ENCODE measurements at places on chromosomes 1 and 21.

GRCh38 chr1:231188072-231188471 lies 26.2 kb downstream of the TRIM67 start:
- DNase-seq = no peak

- no peak for DNase-seq
These were observed 5.7 kb upstream of the IVL start for GRCh38 chr1:152902636-152903035.

GRCh38 chr1:12159816-12160215 lies 7.0 kb upstream of the TNFRSF1B start:
- no peak for DNase-seq

DNA sequence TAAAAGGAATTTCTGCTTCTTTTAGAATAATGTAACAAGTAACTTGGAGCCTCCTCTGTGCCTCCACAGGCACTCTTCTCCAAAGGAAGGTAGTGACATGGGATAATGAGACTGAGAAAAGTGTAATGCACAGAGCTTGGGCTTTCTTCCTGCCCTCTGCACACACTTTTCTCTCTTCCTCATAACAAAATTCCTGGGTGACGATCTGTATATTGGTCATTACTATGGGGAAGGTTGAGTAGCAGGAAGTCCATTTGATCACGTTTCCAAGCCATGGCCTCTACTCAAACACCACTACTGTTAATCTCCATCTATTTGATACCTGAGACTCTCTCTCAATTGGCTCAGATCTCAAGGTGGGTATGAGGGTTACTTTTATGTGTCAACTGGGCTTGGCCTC lies 113.9 kb downstream of the GRIK1 start:
- DNase-seq = no peak

GRCh38 chr1:119554183-119554582 lies 47.2 kb downstream of the HSD3B1 start:
- peak; percentile 90 for DNase-seq

- DNase-seq = no peak
These were observed 26.4 kb upstream of the LAMC1 start for GRCh38 chr1:182996816-182997215.

DNA sequence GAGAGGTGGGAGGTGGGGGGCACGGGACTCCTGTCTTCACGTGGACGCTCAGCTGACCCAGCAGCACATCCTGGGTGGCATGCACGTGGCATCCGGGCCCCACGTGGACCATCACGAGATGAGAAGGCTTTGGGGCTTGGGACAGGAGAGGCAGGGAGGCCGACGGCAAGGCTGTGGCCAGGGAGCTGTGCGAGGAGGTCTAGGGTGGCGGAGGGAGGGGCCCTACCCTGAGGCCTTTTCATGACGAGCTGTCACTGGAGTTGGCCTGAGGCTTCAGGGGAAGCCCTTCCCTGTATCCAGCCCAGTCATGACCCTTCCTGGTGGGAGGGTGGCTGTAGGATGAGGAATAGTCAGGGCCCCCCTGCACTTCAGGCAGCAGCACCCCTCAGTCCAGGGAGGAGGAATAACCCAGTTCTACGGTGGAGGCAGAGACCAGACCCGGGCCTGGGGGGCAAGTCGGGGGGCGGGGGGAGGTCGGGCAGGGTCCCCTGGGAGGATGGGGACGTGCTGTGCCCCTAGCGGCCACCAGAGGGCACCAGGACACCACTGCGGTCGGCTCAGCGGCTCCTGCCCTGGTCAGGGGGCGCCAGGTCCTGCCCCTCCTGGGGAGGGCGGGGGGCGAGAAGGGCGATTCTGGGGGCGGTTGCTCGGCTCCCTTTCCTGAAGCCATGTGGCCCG lies 2.0 kb upstream of the PERM1 start:
- no peak for DNase-seq

GRCh38 chr1:151478140-151478812 lies 19.0 kb upstream of the POGZ start:
- DNase-seq = no peak

GRCh38 chr21:34885125-34885524 lies 164.0 kb downstream of the RUNX1 start:
- DNase-seq = no peak
